ENCODE measurements at places on chromosomes 12 and 14.

- no peak for DNase-seq
Measured at GRCh38 chr12:9649532-9649940, 20.0 kb upstream of the CLEC2D start.

DNA sequence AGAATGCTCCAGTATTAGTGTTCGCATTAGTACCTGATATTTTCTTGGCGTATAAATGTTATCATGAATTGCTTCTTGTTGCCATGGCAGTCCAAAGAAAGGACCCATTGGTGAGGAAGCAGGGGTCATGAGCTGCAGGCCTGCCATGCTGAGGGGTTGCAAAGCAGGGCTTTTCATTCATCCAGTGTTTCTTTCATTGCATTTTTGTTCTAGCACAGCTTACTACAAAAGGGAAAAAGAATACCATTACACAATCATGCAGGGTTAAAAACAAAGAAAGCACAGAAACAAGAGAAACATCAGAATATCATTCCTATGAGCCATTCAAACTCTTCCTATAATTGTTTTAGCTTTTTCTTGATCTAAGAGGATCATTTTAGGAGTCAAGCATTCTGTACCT, 24.0 kb downstream of the DICER1 start:
- no peak for DNase-seq

GRCh38 chr12:99151744-99152143, 495.8 kb upstream of the GARIN6 start:
- no peak for DNase-seq

DNA sequence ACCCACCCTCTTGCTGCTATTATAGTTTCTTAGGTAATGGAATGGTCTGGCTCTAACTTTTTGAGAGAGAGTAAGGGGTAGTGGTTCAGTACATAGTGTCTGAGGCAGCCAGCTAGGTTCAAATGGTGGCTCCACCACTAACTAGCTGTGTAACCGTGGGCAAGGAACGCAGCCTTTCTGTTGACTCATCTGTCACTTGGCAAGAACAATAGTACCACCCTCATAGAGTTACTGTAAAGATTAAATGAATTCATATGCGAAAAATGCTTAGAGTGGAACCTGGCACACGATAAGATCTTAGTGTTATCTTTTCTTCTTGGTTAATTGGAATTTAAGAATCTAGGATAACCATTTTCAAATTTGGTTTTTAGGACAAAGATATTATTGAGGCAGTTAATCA, 14.0 kb downstream of the CCDC62 start:
- DNase-seq, result no peak

DNA sequence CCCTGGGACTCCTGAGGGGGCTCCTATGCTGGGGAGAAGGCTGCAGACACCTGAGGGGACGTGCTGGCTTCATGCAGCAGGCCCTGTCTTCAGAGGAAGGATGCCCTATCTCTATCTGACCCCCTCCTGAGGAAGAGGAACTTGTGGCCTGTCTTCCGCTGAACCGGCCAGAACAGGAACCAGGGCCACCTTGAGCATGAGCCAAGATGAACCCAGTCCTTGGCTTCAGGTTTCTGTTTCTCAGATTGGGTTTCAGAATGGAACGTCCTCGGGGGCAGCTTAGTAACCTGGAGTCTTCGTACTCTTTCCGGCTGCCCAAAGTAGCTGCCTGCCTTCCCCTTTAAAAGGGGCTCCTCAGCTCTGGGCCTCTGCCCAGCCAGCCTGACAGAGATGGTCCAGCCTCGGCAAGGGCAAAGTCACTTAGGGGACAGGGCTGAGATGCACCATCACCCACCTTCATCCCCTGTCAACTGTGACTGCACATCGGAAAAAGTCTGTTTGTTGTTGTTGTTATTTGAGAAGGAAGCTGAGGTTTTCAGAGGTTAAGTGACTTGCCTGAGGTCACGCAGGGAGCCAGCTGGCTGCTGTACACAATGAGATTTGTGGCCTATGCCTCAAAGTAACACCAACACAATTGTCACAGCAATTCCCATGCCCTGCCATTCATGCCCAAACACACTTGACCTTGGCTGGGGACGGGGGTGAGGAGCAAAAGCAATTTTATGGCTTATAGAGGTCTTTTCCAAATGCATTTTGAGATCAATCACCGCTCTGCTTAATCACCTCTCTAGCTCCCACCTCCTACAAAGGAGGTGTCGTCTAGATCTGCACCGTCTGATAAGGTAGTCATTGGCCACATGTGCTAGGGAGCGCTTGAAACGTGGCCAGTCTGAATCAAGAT, 13.4 kb downstream of the ASB2 start:
- DNase-seq, result peak; percentile 86

DNA sequence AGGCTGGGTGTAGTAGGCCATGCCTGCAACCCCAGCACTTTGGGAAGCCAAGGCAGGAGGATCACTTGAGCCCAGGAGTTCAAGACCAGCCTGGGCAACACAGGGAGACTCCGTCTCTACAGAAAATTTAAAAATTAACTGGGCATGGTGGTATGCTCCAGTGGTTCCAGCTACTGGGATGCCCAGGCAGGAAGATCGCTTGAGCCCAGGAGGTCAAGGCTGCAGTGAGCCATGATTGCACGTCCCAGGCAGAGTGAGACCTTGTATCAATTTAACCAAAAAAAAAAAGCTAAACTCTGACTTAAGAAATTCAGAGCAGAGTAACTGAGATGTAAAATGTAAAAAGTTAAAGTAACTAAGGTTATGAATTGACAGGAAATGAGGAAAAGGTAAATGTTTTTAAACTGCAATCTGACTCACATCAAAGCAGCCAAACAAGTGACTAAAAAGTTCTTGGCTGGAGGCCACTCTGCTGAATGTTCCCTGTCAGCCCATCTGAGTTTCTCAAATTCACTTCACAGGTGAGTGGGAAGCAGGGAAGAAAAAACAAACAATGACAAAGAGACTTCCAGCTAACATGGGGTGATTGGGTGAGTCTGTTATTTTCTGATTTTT, 21.3 kb downstream of the PRKD1 start:
- no peak for DNase-seq

GRCh38 chr14:99679111-99679510, 5.0 kb upstream of the CYP46A1 start:
- no peak for DNase-seq

DNA sequence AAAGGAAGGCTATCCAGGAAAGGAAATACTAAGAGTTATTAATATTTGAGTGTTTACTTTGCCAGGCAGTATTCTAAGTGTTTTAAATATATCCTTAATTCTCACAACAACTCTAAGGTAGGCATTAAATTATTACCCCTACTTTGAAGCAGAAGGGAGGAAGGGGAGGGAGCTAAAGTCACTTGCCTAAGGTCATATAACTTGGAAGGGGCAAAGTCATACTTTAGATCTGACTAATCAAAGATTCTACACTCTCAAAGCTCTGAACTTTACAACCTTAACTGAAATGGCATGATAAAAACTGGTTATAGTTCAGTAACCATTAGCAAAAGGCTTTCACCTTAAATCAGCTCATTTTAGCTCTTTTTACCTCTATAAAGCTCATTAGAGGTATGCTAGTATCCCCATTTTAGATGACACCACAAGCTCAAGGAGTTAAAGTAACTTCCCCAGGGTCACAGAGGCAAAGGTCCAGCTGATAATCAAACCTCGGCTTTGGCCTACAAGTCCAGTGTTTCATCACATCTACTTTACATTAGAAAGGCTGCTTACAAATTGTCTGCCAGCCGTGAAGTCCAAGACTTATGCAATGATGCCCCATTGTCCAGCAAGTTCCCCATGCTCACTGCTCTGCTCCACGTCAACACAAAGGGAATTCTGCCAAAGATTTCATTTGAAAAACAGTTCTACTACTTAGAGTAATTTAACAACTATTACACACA, 223.9 kb downstream of the MED13L start:
- DNase-seq, result no peak

DNA sequence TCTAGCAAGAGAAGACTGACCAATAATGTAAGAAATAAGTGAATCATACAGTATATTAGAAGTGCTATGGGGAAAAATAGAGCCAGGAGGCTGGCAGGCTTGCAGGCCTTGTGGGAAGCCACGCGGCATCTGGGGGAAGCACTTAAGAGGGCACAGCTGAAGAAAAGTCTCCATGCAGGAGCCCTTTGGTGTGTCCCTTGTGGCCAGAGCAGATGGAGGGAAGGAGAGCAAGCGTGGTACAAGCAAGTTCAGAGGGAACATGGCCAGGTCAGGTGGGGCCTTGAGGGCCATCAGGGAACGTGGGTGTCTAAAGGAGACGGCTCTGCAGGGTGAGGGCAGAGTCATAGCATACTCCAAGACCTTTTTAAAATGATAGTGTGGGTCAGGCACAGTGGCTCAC, 51.7 kb downstream of the LRRC74A start:
- DNase-seq, result no peak

DNA sequence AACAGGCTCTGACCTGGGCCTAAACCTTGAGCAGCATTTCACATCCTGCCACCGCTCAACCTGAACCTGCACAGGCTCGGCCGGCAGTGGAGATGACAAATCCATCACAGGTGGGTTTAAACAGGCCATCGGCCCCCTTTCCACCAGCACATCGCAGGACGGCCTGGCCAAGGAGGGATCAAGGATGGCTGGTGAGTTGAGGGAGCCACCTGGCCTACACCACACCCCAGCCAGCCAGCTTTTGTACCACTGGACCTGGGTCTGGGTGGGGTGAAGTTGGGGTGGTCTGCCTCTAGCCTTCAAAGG, 14.2 kb downstream of the MMAB start:
- DNase-seq, result no peak

DNA sequence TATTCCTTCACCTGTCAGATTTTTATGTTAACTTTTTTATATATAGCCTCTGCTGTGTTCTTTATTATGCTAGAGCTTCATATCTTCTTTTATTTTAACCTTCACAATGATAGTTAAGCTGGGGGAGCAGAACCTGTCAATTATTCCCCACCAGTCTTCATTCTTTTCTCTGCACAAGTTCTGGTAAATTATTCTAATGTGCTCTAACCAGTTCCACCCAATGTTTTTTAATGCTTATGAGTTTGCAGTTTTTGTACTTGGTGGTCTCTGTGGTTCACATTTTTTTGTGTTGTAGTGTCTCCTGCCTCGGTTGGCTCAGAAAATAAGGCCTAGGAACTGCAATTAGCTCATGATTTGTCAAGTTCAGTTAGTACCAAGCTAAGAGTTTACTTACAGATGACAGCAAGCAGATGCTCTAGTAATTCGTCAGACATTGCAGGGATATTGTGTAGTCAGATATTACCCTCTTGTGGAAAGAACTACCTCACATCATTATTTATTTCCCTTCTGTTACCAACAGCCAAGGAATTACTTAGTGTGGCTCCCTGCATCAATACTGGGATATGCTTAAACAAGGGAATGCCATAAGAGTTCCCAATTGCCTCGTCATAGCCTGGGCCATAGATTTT, 14.5 kb downstream of the DYRK2 start:
- no peak for DNase-seq

DNA sequence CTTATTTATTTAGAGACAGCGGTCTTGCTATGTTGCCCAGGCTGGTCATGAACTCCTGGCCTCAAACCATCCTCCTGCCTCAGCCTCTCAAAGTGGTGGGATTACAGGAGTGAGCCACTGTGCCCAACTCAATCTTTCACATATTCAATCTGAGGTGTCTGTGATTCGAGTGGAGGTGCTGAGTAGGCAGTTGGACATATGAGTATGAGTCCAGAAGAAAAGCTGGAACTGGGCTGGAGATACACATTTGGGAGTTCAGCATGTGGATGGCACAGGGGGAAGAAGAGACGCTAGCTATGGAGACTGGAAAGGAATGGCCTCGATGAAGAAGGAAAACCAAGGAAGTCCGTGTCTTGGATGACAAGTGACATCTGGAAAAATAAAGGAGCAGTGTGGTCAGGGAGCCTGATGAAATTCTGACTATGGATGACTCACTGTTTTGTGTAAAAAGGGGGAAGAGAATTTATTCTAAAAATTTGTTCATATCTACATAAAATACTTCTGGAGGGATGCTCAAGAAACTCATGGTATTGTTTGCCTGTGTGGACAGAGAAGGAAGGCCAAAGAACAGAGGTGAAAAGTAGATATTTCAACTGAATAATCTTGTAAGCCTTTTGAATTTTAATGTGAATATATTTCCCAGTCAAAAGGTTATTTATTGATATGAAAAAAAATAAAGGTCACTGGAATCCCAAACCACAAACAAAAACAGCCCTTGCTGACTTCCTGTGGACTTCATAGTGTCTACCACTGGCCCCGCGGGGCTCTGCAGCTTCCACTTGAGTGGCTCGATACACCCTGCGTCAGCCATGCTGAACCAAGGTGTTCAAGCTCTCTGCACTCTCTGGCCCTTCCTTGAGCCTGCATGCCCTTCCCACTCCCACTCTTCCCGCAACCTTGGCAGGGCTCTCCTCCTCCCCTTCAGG, 8.9 kb upstream of the LTA4H start:
- no peak for DNase-seq

DNA sequence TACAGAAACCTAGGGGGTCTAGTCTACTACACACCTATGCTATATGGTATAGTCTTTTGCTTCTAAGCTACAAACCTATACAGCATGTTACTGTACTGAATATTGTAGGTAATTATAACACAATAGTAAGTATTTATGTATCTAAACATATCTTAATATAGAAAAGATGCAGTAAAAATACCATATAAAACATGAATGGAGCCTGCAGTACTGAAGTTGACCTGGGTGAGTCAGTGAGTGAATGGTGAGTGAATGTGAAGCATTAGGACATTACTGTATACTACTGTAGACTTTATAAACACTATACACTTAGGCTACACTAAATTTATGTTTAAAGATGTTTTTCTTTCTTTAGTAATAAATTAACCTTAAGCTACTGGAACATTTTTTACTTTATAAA, 13.1 kb upstream of the ABCD2 start:
- DNase-seq, result no peak

DNA sequence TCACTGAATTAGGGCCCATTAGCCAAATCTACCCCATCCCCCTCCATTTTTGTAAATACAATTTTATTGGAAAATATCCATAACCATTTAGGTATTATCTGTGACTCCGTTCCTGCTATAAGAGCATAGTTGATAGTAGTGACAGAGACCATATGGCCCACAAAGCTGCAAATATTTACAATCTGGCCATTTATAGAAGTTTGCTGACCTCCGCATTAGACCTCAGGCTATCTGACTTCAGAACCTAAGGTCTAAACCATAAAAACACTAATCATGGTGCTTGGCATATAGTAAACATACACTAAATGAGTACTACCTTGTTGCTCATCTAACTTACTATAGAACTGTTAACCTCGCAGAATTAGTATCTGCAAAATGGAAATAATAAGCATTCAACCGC, 124.8 kb downstream of the NPAS3 start:
- no peak for DNase-seq

DNA sequence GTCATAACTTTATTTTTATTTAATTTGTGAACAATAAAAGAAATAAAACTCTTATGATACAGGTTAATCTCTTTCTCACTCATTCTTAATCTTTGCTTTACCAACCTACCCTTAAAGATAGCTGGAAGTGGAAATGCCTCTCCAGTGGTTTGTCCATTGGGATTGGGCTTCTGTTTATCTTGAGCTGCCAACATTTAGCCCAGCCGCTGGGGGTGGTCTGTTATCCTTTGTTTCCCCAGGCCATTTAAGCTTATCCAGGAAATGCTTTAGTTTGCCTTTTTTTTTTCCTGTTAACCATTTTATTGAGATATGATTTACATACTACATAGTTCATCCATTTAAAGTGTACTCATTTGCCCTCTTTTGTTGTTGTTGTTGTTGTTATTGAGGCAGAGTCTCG, 8.2 kb downstream of the TDG start:
- no peak for DNase-seq

- DNase-seq, result no peak
Measured at GRCh38 chr12:111789779-111790178, 23.0 kb downstream of the ALDH2 start.

- DNase-seq, result no peak
Measured at GRCh38 chr12:33383503-33383902, 56.1 kb downstream of the SYT10 start.

- no peak for DNase-seq
Measured at GRCh38 chr12:15599266-15600037, 189.7 kb downstream of the EPS8 start.
